GM23338 (cell line): ENCODE measurements at places on chromosomes 5 and 9.

DNA sequence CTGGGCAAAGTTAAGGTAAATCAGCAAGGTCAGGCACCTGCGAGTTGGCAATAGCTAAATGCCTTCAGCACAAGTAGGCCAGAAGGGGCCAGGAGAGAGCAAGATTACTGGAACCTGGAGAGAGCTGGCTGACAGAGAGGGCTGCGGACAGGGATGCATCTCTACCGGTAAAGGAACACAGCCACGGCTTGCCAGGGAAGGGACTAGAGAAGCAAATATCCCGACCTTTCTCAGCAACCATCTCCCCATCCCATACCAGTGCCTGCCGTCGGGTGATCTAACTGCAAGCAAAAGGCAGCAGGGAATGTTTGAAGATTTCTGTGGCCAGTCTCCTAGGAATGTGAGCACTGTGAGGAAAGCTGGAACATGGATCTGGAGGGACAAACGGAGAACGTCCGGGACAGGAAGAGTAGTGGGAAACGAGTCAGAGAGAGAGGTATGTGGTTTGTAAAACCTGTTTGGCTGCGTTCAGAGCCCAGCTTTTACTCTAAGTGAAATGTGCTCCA lies 15.9 kb upstream of the ABLIM3 start:
- peak; percentile 81 for DNase-seq

- no peak for DNase-seq
Measured at GRCh38 chr5:53334431-53334941, 145.9 kb upstream of the FST start.

- DNase-seq, result no peak
Measured at GRCh38 chr5:118578093-118578492, 410.3 kb downstream of the DTWD2 start.

- no peak for DNase-seq
Measured at GRCh38 chr9:116791326-116791725, 104.2 kb downstream of the TRIM32 start.

- peak; percentile 66 for DNase-seq
Measured at GRCh38 chr5:21919414-21920022, 933.6 kb downstream of the CDH12 start.

DNA sequence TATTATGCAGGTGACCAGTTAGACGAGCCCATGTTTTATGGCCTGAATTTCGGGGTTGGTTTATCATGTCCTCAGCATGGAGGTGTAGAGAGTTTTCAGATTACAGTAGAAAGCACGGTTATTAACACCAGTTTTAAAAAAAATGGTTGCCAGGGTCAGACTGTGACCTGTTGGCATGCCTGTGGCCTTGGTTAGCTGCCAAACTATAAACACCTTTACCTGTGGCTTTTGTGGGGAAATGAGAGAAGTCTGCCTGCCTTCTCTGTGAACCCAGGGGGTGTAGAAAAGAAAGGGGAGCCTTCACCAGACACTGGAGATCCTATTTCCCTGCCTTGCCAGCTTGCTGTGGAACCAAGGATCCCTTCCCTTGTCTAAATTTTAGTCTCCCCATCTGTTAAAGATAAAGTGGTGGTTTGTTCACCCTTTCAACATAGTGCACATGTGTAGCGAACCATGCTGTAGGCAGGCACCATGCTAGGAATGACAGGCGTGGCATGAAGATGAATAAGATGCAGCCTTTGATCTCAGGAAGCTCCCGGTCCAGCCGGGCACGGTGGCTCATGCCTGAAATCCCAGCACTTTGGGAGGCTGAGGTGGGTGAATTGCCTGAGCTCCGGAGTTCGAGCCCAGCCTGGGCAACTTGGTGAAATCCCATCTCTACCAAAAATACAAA lies 6.1 kb upstream of the PHF19 start:
- no peak for DNase-seq

- DNase-seq, result no peak
Measured at GRCh38 chr5:62259699-62260250, 46.2 kb upstream of the KIF2A start.

DNA sequence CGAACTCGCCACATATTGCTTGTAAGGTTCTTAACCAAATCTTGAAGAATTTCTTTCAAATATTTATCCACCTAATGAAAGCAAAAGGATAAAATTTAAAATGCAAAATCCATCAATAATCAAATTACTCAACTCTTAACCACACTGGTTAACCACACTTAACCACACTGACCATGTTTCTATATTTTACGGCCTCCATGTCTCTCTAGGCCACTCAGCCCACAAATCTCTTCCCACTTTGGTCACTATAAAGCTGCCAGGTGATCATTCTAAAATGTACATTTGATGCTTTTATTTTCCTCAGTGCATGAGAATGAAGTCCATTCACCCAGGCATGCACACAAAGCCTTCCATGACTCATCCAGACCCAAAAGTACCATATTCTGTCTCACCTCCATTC lies 56.4 kb upstream of the OR2K2 start:
- DNase-seq, result no peak

GRCh38 chr9:101458963-101459631 lies 23.5 kb upstream of the ALDOB start:
- DNase-seq, result peak; percentile 92

GRCh38 chr5:15014809-15015208 lies 143.2 kb upstream of the ANKH start:
- DNase-seq, result no peak

- DNase-seq, result no peak
Measured at GRCh38 chr5:133990396-133990795, 14.4 kb downstream of the VDAC1 start.

DNA sequence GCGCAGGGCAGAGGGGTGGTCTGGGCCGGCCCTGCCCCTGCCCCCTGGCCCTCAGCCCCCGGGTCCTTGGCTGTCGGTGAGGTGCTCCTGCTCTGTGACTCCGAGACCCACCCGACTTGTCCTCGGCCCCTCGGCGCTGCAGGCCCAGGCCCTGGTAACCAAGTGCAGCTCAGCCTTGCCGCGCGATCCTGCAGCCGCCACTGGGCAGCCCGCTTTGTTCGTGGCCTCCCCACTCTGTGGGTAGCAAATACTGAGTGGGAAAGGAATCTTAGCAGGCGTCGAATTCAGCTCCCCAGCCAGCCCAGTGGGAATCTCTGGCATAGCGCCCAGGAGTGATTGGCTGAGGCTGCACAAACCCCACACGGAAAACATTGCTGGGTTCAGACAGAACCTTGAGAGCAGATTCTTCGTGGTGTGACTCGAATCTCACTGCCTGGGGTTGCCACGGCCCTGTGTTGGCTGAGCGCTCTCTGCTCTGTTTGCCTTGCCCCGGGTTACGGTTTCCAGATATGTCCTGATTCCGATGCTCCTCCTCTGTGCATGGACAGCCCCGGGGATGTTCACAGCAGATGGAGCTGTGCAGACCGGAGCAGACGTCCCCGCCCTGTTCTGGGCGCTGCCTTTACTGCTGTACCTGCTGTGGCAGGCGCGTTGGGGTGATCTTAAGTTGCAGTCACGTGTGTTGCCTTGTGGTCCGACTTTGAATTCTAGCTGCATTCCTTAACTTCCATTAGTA lies 13.4 kb upstream of the EXOC3 start:
- no peak for DNase-seq

GRCh38 chr5:66013906-66014305 lies 87.5 kb downstream of the ERBIN start:
- no peak for DNase-seq

DNA sequence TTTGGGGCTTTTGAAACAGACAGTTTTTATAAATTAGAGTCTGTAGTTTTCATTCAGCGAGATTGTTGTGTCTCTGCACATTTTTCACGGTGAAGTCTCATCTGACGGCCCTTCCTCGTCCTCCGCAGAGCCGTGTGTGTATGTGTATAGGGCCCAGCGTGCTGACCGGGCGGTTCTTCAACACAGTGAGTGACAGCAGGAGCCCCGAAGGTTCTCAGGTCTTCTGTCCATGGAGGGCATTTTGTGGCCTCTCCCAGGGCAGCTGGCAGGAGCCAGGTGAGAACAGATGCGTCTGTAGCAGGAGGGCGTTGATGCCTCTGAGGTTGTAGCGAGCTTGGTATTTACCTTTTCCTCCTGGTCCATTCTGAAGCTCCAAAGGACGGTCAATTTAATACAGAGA lies 116.0 kb upstream of the LPCAT1 start:
- DNase-seq, result no peak

DNA sequence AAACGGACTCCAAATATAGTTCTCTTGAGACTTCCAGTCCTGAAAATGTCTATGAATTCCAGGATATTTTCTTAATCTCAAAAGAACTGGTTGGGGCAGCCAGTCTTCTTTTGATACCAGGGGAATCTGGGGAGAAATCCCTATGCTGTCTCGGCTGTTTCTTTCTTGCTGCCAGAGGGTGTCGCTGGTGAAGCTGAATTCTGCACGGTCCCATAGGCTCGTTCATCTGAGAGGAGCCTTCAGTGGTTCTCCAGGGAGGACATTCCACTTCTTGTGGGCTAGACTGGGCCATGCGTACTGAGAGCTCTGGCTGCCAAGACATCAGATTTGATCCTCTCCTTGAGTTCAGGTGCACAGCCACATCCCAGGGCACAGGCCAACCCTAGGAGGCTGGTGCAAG lies 155.0 kb upstream of the CLINT1 start:
- DNase-seq, result peak; percentile 51

DNA sequence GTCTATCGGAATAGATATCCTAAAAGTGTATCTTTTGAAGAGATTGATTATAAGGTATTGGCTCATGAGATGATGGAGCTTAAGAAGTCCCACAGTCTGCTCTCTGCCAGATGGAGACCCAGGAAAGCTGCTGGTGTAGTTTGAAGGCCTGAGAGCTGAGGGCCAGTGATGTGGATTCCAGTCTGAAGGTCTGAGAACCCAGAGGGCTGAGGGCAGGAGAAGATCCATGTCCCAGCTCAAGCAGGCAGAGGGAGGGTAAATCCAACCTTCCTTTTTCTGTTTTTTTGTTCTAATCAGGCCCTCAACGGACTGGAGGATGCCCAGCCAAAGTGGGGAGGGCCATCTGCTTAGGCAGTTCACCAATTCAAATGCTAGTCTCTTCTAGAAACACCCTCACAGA lies 11.0 kb upstream of the ABL1 start:
- DNase-seq, result no peak

DNA sequence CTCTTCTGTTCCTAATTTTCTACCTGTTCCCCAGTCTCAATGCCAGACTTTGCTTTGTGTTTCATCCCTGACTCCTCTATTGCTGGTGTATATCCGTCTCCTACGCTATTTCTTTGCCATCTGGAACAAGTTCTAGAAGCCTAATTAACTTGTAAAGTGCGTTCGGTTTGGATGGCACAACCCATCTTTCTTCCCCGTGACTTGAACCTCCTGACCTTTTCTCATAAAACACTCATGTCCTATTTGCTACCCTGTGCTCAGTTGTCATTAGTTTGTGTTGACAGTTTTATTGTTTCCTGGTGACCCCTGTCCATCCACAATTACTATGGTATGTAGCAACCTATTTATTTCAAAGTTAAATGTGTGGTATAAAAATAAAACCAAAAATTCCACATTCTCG lies 323.5 kb downstream of the TLE4 start:
- no peak for DNase-seq

DNA sequence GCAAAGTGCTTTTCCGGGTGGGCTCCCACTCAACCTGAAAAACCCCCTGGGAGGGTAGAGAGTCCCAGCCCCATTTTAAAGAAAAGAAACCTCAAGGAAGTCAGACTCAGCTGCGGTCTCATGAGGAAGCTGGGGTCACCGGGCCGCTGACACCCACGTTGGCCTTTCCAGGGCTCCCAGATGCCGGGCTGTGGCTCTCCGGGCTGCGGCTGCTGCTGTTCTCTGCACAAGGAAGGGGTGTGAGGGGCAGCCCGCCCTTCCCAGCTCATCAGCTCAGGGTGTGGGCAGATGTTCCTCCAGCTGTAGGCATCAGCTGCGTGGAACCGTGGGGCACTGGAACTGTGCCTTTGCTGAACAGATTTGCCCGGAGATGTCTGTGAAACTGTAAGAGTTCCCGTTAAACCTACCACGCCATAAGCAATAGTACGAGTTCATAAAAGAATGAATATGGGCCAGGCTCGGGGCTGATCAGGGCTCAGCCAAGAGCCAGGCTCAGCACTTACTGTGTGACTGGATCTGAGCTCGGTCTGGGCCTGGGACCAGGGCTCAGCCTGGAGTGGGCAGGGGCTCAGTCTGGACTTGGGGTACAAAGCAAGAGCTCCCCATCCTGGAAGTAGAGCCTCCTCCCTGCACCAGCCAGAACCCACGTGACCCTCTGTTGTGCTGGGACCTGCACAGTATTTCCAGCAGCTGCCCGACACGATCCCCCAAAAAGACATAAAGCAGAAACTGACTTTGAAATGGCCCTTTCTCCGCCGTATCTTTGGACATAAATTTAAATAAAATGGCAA lies 130.2 kb upstream of the PPP1R26 start:
- no peak for DNase-seq

DNA sequence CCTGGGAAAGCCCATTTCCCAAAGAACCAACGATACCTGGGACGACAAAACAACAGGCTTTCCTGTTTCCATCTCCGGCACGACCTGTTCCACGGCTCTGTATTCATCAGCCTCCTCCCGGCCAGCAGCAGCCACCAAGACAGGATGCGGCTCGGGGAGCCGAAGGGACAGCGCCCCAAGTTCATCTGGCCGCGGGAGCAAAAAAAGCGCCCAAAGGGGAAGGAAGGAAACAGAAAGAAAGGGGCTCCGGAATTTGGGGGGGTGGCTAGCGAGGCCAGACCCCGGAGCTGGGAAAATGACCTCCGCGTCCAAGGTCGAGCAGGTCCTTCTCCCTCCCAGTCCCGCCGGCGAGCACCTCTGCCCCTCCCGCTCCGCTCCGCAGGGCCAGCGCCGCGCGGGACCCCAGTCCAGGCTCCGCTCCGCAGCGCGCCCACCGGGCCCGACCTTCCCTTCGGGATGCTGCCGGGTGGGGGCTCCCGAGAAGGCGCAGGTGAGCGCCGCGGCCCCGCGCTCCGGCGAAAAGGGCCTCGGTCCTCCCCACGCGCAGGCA lies 608 bp downstream of the ELOVL7 start:
- peak; percentile 73 for DNase-seq

DNA sequence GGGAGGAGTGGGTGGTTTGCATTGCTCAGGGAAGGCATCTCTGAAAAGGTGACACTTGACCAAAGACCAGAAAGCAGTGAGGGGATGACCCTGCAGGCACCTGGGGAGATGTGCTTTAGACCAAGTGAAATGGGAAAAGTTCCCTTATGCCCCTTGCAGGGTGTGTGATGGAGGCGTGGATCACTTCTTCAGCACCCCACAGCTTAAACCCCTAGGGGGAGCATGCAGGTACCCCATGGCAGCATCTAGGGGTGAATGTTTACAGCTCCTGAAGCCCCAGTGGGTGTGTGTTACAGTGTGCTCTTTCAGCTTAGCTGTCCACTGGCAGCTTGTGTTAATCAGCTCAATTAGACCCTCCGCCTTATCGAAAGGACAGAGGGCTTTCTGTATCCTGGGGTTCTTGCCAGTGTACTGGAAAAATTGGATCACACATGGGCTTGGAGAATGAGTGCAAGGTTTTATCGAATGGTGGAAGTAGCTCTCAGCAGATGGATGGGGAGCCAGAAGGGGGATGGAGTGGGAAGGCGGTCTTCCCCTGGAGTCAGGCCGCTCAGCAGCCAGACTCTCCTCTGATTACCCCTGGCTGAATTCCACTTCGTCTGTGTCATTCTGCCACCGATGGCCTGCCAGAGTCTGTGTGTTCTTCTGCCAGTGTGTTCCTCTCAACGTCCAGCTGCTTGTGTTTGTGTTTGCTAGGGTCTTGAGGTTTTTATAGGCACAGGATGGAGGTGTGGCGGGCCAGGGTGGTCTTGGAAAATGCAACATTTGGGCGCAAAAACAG lies 6.3 kb downstream of the BHMT2 start:
- DNase-seq, result peak; percentile 24
